ENCODE measurements at places on chromosomes 16 and 17.
A peak's percentile ranks its signal among the peaks of the same experiment; 100 is the strongest.

DNA sequence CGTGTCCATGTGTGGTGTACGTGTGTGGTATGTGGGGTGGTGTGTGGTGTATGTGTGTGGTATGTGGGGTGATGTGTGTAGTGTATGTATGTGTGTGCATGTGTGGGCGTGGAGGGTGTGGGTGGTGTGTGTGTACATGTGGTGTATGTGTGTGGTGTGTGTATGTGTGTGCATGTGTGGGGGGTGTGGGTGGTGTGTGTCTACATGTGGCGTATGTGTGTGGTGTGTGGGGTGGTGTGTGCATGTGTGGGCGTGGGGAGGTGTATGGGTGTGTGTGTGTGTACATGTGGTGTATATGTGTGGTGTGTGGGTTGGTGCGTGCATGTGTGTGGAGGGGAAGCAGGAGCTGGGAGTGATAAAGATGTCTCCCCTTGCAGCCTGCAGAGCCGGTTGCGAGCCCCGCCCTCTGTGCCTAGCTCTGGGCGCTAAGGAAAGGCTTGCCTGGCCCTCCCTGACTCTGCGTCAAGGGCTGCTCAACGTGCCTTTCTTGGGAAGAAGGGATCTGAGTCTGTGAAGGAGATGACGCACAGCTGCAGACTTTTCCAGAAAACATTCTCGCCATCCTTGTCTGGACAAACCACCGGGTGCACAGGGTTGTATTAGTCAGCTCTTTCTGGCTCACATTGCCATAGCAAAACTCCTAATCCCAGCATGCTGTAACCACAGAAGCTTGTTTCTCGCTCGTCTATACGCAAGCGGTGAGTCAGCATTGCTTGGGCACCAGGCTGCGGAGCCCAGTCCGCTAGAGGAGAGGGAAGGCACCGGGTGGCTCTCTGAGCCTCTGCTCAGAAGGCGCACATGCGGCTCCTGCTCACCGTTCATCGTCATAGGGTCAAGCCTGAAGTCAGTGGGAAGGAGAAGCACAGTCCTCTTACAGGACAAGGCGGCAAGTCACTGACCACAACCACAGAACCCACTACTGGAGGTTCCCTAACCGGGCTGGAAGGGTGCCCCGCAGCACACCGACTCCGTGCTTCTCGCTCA, 2.0 kb upstream of the CD300H start:
- no peak for DNase-seq

GRCh38 chr17:32370426-32370825, 20.5 kb downstream of the ZNF207 start:
- no peak for DNase-seq

DNA sequence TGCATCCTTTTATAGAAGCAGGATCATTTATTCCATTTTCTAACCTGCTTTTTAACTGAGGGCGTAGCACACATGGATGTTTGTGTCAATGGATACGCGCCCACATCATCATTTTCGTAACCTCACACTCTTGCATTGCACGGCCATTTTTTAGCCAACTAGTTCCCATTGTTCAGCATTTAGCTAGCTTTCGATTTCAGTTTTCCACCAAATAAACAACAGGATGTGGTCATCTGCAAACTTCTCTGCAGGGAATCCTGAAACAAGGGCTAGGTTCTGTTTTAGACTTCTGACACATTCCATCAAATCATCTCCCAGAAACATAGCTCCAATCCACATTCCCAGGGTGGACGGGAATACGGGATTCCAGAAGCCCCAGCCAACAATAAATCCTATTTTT, 6.4 kb downstream of the CYB561 start:
- DNase-seq: no peak

DNA sequence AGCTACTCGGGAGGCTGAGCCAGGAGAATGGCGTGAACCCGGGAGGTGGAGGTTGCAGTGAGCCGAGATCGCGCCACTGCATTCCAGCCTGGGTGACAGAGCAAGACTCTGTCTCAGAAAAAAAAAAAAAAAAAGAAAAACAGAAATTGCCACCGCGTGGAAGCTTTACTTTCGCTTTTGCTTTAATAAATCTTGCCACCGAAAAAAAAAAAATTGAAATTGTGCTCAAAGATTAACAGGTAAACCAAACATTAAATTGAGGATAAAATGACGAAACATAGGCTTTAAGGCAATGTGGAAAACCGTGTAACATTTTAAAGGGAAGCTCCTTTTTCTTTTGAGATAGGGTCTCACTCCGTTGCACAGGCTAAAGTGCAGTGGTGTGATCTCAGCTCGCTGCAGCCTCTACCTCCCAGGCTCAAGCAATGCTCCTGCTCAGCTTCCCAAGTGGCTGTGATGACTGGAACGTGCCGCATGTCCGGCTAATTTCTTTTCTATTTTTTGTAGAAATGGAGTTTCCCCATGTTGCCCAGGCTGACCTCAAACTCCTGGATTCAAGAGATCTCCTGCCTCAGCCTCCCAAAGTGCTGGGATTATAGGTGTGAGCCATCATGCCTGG, 40.1 kb downstream of the ZNF276 start:
- DNase-seq: no peak

DNA sequence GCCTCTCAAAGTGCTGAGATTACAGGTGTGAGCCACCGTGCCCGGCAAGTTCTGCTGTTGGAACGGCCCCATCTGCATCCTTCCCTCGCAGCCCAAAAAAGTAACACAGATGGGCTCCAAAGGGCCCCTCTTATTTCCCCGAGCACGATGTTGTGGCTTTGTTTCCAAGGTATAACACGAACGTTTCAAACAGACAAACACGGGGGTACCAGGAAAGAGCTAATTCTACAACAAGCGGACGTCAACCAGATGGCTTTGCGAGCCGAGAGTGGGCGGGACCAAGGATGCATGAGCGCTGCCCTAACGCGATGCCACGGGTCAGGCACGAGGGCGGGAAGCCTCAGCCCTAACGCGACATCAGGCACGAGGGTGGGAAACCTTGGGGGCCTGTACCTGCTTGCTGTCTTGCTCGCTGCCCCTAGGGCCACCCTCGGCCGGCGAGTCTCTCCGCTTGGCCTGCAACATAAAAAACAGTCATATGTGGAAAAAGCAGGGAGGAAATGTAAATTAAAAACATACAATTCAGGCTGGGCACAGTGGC, 24.2 kb downstream of the UNKL start:
- no peak for DNase-seq

DNA sequence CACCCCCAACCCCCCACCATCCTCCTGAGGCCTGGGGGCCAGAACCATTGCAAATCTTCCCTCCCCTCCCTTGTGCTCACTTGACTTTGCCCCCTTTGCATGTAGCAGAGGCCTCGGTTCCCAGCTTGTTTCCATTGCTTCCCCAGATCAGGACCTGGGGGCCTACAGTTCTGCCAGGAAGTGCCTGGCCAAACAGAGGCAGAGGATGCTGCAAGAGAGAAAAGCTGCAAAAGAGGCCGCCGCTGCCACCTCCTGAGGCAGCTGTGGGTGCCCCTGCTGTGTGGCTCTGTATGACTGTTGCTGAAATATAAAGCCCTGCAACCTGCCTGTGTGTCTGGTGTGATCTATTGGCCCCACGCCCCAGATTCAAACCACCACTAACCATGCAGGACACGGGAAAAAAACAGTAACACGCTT, 2.3 kb downstream of the NDUFB10 start:
- DNase-seq: no peak

DNA sequence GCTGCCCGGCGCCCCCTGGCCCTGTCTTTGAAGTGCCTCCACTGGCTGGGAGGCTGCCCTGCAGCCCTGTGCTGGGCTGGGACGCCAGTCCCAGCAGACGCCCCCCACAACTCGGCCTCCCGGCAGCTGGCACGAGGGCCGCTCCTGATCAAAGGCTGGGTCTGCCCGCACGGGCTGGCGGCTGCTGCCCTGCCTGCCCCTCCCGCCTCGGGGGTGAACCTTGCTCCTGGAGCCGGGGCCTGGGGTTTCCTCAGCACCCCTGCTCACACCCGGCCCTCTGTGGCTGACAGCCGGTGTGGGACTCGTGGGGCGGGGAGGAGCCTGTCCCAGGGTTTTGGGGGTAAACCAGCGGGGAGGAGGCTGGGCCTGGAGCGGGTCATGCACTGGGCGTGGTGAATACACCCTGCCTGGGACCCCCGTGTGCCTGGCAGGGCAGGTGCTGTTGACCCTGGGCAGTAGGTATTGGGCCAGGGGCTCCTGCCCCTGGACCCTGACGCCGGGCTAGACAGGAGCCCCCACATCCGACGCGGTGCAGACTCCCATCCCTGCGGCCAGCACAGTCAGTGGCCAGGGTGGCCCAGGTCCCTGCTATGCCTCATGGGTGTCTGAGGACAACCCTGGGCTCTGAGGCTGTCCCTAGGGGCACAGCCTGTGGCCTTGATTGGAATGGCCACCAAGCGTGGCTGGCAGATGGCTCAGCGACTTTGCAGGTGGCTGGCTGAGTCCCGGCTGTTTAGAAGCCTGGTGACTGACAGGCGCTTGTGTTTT, 21.7 kb downstream of the CENPX start:
- DNase-seq: peak; percentile 56

DNA sequence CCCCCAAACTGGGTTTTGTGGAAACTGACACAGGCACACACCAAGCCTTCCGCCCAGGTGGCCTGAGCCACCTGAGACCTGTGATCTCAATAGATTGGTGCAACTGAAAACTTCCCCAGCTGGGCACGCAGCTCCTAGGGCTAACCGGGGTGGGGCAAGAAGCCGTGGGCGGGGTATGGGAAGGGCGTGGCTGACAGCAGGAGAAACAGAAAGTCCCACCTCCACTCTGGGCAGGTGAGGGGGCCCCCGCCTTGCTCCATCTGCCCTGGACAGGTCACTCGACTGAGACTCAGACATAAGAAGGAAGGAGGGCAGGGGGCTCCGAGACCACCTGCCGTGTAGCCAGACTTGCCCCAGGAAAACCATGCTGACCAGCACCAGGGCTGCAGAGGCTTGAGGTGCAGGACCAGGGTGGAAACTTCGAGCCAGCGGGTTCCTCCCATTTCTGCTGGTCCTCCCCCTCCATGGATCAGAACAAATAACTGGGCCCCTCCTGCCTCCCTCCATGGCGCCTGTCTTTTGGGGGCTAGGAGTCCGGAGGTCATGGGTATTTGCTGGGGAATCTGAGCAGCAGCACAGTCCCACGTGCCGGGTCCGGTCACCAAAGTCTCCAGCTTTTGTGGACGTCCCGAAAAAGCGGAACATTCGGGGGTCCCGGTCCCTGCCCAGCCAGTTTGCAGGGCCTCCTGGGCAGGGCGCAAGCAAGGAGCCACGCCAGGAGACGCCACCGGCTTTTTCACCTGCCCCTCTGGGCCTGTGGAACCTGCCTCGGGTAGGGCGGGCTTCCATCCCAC, 1.3 kb downstream of the TIMP2 start:
- no peak for DNase-seq

GRCh38 chr16:9946022-9946720, 236.1 kb downstream of the GRIN2A start:
- peak; percentile 40 for DNase-seq

DNA sequence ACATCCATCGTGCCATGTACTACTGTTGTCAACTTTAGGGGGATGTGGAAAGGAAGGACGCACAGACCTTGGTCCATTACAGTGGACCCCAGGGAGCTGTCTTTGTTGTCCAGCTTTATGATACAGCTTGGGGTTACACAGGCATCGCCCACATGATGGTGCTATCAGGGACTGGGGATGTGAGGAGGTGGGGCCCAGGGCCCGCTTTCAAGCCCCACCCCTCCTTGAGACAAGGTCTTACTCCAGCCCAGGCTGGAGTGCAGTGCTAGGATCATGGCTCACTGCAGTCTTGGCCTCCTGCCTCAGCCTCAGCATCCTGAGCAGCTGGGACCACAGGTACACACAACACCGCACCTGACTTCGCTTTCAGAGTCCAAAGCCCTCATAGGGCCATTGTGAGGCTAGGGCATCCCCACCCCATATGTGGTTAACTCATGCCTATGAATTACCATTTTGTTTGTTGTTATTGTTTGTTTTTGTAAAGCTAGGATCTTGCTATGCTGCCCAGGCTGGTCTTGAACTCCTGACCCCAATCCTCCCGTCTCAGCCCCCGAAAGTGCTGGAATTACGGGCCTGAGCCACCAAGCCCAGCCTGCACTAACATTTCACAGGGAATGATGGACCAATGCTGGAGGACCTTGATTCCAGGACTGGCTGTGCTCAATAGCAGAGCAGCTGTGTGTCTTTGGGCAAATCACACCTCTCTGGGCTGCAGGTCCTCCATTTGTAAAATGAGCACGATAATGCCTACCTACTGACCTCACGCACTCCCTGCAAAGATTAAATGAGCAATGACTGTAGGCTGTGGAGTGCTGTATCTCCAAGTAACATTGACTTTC, 17.2 kb downstream of the ST3GAL2 start:
- no peak for DNase-seq

DNA sequence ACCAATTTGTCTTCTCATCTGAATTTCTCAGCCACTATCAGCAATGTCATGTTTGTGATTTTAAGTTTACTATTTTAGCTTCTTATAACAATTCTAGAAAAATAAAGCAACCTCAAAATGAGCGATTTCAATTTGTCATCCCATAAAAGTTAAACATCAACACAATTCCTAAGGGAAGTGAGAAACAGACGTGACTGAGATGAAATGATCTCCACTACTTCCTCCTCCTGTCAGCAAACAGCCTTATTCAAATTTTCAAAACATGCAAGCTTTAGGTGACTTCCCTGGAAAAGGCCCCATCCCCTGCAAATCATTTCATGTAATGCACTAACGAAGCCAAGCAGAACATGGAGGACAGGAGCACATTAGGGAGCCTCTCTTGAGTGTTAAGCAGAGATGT, 64.9 kb downstream of the ZNF652 start:
- no peak for DNase-seq

- no peak for DNase-seq
These were observed 42.4 kb downstream of the AMFR start for GRCh38 chr16:56382901-56383355.

- peak; percentile 93 for DNase-seq
These were observed 124.3 kb upstream of the MED13 start for GRCh38 chr17:62189377-62189776.

GRCh38 chr17:350706-351448, 1.7 kb downstream of the RPH3AL start:
- DNase-seq: no peak

DNA sequence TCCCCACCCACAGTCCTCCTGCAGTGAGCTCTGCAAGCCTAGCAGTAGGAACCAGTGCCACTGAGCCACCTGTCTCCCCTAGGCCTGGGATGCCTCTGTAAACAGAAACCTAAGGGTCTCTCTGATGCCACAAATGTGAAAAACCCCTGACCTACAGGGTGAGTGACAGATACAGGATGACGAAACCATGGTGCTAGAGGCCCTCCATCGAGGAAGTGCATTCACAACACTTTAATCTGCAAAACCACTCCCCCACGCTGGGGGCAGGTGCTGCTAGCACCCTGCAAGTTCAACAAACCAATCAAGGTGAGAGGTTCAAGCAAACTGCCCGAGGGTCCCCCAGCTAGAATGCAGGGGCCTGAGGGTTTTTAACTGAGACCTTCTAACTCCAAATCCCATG, 59.5 kb downstream of the CDYL2 start:
- DNase-seq: no peak

Data from NCI-H524 treated with DMSO at 0.1 percent for 48 hours (cell line).